ENCODE measurements at places on chromosomes 3 and 15.

DNA sequence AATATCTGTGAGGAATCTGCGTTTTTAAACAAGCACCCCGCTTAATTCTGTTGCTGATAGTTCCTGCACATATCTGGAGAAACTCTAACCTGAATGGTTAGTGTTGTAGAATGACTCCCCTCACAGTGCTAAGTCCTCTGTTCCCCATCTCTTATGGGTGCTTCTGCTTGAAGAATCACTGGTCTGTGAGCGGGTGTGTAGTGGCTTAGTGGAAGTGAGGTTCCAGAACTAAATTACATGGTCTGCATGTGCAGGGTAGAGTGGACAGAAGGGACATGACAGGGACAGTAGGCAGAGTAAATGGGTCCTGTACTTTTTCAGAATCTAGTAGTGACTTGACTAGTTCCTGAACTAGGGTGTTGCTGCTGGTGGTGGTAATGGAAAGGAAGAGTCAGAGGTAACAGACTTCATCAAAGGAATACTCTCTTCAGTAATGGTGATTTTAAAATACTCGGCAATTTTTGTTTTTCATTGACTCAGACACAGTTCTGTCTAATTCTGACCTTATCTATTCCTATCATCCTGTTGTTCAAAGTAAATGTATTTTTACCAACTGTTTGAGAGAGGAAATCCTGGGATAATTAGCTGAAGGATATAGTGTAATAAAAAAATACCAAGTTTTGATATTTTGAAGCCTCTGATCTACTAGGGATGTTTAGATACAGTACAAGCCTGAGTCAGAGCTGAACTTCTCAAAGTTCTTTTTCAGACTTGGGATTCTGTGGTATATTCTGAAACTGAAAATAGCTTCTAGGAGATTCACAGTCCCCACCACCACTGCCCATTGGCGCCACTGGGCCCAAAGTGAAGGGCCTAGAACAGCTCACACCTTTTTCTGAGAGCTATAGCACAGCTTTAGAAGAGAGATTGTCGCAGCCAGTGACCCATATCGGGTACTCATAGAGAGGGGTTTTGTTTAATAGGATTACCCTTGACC is 55.5 kb downstream of the FNDC3B start:
- ATAC-seq = no peak

GRCh38 chr15:41806291-41807181 is 21.4 kb upstream of the JMJD7 start:
- ATAC-seq = peak; percentile 54

- ATAC-seq = no peak
Observed at GRCh38 chr3:160003520-160004128, 15.0 kb downstream of the IL12A start.

- peak; percentile 87 for ATAC-seq
Observed at GRCh38 chr3:25508901-25509300, 80.8 kb downstream of the RARB start.

DNA sequence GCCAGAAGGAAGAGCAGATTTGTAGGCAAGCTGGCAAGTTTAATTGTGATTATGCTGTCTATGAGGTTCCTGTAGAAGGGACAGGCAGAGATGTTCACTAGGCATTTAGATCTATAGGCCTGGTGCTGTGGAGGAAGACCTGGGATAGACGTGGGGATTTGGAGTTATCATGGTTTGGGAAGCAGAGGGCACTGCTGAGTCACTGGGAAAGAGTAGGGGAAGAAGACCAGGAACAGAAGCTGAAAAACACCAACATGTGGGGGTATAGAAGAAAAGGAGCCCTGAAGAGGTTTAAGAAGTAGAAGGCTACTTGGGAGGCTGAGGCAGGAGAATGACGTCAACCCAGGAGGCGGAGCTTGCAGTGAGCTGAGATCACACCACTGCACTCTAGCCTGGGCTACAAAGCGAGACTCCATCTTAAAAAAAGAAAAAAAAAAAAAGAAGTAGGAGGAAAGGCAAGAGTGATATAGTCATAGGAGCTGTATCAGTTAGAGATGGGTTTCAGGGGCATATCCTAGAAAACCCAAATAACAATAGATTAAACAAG is 19.3 kb downstream of the GRK7 start:
- no peak for ATAC-seq

DNA sequence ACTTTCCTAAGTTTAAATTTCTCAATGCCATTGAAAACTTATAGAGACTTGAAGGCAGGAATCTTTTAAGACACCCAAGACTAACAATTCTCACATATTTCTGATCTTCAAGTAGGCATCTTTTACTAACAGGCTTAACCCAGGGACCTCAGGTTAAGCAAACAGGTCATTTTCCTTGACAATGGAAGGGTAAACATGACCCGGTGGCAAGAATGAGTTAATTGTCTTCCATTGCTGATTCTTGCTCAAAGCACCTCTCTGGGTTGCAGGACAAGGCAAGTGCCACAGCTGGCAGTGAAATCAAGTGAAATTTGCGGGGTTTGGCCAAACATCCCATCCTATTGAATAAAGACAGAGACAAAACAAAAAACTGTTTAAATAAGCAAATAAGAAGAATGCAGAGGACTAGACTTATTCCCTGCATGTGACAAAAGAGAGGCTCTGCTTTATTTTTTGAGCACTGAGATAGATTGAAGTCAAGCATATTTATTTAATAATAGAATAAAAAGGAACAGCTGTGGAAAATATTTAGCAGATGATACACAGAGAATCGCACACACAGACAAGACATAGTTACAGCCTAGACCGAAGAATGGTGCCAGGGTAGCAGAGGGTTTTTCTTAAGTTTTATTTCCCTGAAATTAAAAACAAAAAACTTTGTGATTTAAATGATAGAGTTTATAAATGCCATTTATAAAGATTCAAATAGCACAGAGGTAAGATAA is 56.0 kb upstream of the MITF start:
- no peak for ATAC-seq

GRCh38 chr3:33839283-33839682 is 40.9 kb downstream of the PDCD6IP start:
- ATAC-seq = no peak

GRCh38 chr3:164940745-164941144 is 137.6 kb downstream of the SI start:
- no peak for ATAC-seq

DNA sequence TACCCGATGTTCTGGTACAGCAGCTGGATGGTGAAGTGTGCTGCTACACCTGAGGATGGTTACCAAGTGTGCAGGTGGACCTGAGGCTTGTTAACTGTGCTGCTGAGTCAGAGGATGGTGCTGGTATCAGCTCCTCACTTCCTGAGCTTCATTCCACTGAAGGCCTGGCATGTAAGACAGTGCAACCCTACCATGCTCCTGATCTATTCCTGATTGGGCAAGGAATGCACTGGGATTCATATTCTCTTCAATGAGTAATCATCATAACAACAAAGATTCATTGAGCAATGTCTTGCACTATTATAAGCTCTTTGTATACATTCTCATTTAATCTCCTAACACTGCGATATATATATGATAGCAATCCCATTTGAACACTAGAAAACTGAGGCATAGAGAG is 62.9 kb upstream of the THSD4 start:
- no peak for ATAC-seq

- peak; percentile 41 for ATAC-seq
Observed at GRCh38 chr3:34683851-34684250, 885.4 kb downstream of the PDCD6IP start.

DNA sequence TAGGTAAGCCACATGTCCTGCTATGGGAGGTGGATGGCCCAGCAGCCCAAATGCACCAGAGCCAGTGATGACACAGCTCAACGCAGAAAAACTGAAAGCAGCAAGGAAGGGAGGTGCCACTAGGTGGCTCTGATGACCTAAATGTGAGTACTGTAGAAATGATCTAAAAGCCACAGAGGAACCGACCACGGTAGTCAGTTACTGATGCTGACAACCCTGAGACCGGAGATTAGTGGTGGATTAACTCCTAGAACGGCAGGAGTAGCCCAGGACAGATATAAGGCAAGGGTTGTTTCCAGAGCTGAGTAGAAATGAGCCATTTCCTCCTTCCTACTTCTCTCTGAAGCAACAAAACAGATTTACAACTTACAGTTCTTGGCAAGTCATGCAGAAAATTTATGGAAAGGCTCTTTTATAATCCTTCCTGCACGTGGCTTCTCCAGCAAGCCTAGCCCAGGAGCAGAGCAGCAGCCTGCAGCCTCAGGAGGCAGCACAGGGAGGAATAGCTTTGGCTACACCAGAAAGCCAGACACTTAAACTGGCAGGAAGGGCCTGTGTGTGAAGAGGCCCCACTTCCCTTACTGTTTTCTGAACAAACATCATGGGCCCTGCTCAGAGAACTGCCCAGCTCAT is 13.1 kb downstream of the FBXL22 start:
- peak; percentile 90 for ATAC-seq

DNA sequence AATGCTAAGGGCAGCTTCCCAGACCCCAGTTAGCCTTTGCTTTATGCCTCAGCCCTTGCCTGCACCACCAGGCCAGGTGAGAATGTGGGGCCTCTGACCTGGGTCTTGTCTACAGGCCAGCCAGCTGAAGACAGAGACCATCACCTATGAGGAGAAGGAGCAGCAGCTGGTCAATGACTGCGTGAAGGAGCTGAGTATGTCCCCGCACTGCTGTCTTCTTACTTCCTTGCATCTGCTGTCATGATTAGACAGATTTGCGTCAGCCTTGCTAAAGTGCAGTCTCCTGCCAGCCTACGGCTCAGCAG is 74.6 kb downstream of the CCK start:
- no peak for ATAC-seq

GRCh38 chr3:64915778-64916177 is 228.0 kb upstream of the ADAMTS9 start:
- peak; percentile 54 for ATAC-seq

- ATAC-seq = no peak
Observed at GRCh38 chr3:109353057-109353456, 15.7 kb upstream of the DPPA4 start.

DNA sequence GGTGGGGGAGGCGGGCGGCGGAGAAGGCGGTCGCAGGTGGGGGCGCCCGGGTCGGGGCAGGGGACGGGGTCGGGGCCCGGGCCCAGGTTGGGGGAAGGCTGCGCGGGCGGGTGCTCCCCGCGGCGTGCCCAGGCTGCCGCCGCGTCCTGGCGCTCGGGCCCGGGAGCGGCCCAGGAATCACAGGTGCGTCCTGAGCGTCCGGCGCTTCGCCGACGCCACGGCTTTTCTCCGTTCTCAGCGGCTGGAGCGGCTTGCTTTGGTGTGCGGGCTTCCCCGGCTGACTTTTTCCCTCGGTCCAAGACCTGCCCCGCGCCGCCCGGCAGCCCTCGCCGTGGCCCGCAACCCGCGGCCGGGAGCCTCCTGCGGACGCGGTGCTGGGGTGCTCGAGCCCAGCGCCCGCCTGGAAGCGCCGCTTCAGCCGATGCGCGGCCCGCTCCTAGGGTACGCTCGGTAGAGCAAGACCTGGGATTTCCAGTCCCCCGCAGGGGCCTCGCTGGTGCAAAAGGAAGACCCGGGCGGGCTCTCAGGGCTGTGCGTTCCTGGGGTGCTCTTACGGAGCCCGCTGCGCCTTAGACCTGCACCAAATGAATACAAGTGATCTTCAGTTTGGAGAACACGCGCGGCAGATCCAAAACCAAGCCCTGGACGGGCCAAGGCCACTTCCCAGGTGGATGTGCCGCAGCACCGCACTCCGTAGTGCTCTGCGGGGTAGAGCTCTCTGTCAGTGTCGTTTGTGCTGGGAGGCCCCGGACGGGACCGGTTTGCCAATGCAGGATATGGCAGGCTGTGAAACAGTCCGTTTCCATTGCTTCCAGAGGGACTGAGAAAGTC is 639 bp downstream of the NIPA1 start:
- ATAC-seq = peak; percentile 28

- ATAC-seq = no peak
Observed at GRCh38 chr3:112354642-112355306, 21.8 kb downstream of the CD200 start.

GRCh38 chr3:73511571-73512525 is 112.9 kb downstream of the PDZRN3 start:
- peak; percentile 24 for ATAC-seq

- peak; percentile 50 for ATAC-seq
Observed at GRCh38 chr3:50248387-50248786, 12.4 kb downstream of the GNAI2 start.

DNA sequence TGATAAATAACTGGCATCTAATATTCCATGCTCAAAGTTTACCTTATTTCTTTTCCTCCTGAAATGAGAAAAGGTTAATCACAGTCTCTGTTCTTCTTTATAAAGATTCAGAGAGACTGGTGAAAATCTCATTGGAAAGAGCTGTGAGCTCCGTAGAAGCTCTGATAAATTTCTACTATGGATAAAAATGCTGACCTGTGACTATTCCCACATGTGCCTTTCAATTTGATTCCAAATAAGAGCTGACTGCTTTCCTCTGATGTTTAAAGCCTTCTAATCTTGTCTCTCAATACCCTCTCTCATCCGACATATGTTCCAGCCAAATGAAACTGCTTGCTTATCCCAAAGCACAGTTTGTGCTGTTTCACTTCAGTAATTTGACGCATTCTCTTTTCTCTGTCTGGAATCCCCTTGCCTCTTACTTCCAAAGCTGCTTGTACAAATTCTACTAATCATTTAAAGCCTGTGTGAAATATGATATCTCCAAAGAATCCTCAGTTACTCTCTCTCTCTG is 130.1 kb downstream of the RTP4 start:
- ATAC-seq = no peak

DNA sequence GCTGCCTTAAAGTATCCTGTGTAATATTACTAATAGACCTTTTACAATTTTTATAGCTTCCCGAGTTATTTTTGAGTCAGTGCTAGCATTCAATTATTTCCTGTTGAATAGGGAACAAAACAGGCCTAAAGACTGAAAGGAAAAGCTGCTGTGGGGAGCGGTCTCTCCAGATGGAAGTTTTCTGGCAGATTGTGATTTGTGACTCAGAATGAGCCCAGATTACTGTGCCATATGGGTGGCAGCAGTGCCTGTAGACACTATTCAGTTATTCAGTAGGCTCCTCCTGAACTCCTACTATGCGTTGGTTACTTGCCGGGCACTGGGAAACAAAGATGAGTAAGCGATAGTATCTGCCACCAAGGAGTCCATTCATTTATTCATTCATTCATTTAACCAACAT is 211.8 kb downstream of the CHST2 start:
- no peak for ATAC-seq

DNA sequence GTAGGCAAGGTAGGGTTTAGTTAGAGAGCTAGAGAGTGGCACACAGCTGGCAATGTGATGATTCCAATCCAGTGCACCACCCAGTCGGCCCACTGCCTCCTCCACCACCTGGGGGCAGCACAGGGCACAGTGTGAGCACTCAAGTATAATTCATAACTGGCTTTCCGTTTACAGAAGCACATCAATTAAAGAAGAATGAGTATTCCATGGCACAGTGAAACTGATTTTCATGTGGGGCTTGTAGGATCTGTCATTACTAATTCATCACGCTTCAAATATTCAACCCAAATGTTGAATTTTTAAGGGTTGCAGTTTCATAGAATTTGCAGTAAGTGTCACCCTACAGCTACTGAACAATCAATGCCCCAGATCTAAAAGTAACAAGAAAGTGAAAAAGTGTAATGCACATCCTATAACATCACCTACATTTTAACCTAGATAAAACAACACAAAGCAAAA is 149.9 kb downstream of the IGSF11 start:
- ATAC-seq = peak; percentile 70

- ATAC-seq = no peak
Observed at GRCh38 chr3:59809710-59810444, 760.1 kb upstream of the CFAP20DC start.

GRCh38 chr3:59249698-59250361 is 200.0 kb upstream of the CFAP20DC start:
- ATAC-seq = no peak
